ENCODE measurements at places on chromosomes 3 and 15.

GRCh38 chr3:50620420-50620819 lies 3.5 kb downstream of the MAPKAPK3 start:
- no peak for DNase-seq

- DNase-seq = no peak
Measured at GRCh38 chr15:26628879-26629529, 143.9 kb downstream of the GABRB3 start.

- DNase-seq = no peak
Measured at GRCh38 chr3:123610331-123610730, 25.5 kb upstream of the HACD2 start.

DNA sequence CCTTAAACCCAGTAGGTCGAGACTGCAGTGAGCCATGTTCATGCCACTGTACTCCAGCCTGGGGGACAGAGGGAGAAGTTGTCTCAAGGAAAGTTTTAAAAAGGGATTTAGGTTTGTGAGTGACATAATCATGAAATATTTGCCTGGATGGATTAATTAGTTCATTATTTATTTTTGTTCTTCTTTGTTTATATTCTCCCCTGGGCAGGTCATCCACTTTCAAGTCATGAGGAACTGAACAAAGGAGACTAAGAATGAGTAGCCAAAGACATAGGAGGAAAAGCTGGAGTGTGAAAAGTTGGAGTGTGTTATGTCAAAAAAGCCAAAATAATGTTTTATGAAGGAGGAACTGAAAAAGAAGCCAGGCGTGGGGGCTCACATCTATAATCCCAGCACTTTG lies 17.7 kb upstream of the PCCB start:
- DNase-seq = no peak

DNA sequence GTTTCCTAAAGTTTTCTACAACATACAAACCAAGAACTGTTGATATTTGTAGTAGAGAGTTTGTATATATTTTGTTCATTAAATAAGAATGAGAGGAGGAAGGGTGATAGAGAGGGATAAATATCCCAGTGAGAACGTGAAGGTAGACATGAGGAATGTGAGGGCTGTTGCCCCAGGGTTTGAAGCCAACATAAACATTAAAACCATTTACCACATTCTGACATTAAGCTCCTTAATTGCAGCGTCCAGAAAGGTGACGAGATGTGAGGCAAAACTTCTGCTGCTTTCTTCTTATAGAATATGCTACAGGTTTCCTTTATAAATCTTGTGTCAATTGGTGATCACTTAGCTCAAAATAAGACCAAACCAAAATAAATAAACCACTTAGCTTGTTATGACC lies 267.8 kb upstream of the CNTN4 start:
- DNase-seq = no peak
